ENCODE measurements at places on chromosomes 2 and 18.
A peak's percentile ranks its signal among the peaks of the same experiment; 100 is the strongest.

- no peak for DNase-seq
Measured at GRCh38 chr18:33062834-33063364, 290.1 kb upstream of the KLHL14 start.

DNA sequence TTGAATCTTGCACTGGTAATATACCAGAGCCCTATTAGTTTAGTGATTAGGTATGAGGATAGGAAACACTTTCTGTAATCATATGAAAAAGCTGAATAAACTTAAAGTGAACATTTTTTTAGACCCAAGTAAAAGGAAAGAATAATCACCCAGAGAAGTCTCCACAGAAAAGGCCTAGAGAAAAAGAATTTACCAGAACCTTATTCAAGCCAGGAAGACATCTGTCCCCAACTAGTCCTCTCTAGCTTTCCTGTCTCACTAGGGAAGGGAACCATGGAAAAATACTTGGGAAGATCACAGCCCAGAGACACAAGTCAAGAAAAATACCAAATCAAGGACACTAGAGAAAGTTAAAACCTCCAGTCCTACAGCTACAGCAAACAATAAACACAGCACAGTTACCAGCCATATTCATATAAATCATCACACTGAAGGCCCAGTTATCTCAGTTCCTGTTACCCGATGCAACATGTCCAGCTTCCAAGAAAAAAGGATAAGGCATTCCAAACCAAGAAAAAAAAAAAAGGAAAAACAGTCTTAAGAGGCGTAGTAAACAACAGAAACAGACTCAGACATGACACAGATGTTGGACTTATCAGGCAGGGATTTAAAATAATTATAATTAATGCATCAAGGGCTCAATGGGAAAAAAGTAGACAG lies 461.5 kb downstream of the IRS1 start:
- no peak for DNase-seq

GRCh38 chr18:47545613-47546012 lies 294.2 kb upstream of the SKOR2 start:
- DNase-seq = no peak

GRCh38 chr2:202378001-202378400 lies 1.9 kb downstream of the BMPR2 start:
- no peak for DNase-seq

GRCh38 chr18:59142274-59142673 lies 2.6 kb downstream of the SEC11C start:
- no peak for DNase-seq

DNA sequence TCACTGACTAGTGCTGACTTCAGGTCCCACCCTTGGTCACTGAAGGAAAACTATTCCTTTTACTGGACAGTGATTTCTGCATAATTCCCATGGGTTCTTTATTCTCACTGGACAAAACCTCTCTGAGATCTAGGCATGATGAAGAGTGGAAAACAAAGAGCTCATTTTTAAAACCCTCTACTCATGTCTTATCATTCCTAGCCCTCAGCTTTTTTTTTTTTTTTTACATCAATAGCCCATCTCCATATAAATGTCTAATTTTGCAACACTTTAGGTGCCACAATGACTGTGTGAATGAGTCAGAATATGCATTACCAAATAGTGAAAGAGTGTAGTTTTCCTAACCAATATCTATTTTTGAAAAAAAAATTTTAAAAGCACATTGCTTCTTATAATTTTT lies 74.8 kb downstream of the TCF4 start:
- no peak for DNase-seq

DNA sequence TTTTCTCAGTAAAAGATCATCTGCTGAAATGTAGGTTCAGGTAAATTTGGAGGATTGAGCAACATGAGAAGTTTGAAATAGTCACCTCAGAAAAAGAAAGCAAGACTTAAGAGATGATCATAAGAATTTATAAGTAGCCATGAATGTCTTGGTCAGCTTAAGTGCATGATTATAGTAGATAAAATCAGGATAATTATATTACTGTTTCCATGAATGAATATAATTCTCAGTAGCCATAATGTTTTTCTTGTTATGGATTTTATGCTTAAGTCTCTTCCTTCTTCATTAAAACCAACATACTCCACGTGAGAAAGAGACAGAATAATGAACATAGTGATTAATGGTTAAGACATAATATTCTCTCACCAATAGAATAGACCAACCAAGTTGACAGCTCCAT lies 223.7 kb downstream of the EXOC6B start:
- DNase-seq = no peak

- DNase-seq = no peak
Measured at GRCh38 chr18:69814861-69815385, 132.8 kb downstream of the CD226 start.

DNA sequence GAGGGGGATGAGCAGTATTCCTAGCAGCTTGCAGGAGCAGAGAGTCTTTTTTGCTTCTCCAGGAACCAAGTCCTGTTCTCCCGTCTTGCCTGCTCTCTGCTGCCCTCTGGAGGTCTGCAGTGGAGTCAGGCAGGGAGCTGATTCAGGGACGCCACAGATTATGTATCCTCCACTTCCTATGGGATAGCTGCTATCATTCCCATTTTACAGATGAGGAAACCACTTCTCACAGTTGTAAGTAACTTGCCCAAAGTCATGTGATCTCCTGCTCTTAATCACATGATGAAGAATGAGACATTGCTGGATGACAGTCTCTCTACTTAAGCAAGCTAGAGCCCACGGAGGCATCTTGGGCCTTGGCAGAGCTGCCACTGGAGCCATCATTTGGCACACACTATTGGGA lies 8.3 kb downstream of the SLC4A5 start:
- DNase-seq = peak; percentile 69

DNA sequence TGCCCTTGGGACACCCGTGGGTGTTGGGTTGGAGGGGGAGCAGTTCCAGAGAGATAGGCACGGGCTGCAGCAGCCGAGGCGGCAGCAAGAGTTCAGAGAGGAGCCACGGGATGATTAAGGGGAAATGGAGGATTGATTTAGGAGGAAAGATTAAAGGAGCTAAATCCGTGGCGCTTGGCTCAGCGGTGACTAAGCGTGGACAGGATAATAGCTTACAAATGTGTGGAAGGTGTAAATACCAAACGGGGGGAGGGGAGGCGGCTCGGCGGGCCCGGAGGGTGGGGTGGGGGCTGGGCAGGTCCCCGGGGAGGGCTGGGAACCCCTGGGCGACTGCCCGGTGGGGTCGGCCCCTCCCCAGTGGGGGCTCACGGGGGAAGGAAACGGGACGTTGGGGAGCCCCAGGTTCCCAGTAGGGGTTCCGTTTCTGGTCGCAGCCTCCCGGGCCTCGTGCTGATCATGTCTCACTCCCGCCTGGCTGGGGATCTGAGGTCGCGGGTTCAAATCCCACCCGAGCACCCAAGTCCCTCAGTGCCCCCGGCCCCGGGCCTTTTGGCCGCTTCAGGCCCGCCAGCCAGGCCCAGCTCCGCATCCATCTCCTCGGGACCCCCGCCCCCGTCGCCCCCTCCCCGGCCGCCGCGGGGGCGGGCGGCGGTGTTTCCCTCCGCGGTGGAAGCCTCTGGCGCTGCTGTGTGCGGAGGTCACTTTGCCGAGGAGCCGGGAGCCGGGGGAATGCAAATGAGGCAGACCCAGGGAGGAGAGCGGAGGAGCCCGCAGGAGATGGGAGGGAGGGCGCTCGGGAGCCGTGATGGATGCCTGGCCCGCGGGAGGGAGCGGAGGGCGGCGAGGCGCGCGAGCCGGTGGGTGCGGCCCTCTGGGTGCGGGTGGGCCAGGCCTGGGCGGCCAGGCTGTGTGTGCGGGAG lies 8.1 kb downstream of the ASIC4 start:
- no peak for DNase-seq

- DNase-seq = peak; percentile 67
Measured at GRCh38 chr18:77062518-77063003, 70.0 kb downstream of the MBP start.

DNA sequence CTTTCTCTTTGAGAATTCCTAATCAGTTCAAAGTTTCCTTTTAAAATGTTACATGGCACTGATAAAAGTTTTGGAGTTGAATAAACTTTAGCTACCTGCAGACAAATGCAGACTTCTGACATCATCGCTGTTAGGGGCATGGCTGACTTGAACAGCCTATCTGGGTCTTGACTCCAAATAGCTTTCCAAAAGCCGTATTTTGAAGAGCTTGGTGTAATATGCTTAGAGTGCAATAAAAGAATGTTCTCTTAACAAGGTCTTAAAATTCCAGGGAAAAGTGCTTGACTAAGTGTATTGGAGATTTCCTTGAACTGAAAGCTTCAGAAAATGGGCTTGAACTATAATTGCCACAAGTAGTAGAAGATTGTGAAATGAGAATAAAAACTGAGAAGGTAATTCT lies 342.9 kb upstream of the DCC start:
- no peak for DNase-seq

DNA sequence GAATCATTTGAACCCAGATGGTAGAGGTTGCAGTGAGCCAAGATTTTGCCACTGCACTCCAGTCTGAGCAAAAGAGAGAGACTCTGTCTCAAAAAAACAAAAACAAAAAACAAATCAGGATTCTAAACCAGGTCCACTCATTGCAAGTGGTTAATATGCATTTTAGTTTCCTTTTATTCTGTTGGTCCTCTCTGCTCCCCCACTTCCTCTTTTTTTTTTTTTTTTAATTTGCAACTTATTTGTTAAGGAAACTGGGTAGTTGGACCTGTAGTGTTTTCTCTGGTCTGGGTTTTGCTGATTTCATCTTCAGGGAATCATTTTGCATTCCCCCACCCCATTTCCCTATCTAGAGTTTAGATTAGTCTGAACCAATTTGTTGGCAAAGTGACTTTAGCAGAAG lies 14.0 kb downstream of the FER1L5 start:
- no peak for DNase-seq

- DNase-seq = no peak
Measured at GRCh38 chr2:165406173-165406572, 63.3 kb upstream of the CSRNP3 start.

DNA sequence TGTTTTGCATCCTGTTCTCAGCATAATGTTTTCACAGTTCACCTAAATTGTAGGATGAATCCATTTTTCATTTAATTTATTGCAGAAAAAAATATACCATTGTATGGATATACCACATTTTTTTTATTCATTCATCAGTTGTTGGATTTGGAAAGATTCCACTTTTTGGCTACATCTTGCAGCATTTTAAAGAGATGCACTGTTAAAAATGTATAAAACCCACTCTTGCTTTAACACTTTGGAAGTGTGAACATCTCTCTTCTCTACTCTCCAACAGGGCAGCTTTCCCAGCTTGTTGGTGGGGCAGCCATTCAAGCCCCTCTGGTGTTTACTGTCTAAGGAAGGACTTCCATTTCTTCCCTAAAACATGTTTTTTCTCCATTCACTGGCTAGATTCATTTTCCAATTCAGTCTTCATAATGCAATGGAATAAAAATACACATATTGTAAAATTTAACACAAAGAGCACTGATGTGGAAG lies 104.4 kb upstream of the CBLN2 start:
- DNase-seq = no peak

DNA sequence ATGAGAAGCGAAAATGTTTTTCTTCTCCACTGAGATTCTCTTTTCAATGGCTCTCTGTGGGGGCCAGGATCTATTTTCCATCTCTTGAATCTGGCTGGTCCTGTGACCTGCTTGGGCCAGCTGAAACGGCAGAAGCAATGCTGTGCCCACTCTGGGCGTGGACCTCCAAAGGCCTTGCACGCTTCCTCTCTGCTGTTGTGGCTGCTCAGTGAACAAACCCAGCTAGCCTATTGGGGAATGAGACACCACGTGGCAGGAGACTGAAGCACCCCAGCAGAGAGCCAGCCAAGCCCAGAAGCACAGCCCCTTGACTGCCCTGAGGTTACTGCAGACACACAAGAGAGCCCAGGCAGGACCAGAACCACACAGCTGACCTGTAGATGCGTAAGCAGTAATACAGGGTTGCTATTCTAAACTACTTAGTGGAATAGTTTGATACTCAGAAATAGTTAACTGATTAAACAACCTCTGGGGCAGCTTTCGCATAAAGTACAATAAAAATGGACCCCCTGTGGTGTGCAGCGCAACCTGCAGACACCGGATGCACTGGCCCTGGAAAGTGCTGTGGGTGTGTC lies 221.7 kb upstream of the SH3BP4 start:
- no peak for DNase-seq

DNA sequence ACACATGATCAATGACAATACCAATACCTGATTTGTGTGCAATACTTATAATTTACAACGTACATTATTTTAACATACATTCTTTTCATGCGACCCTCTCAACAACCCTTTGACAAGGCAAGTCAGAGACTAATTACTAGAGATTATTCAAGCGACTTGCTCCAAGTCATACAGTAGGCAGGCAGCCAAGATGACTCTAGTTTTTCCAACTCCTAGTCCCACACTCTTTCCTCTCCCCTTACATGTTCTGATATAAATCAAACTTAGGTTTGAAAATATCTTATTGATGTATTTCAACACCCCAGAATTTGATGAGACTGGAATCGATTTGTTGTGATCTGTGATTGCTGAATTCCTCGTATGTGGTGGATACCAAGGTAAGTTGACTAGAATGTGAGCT lies 8.0 kb upstream of the CYP27C1 start:
- no peak for DNase-seq

- no peak for DNase-seq
Measured at GRCh38 chr2:230814616-230815015, 50.1 kb upstream of the ITM2C start.

GRCh38 chr18:54967786-54968185 lies 8.5 kb upstream of the CCDC68 start:
- no peak for DNase-seq

- no peak for DNase-seq
Measured at GRCh38 chr2:37917281-37918228, 7.5 kb upstream of the RMDN2 start.

GRCh38 chr18:26546170-26546874 lies 2.0 kb downstream of the KCTD1 start:
- no peak for DNase-seq

DNA sequence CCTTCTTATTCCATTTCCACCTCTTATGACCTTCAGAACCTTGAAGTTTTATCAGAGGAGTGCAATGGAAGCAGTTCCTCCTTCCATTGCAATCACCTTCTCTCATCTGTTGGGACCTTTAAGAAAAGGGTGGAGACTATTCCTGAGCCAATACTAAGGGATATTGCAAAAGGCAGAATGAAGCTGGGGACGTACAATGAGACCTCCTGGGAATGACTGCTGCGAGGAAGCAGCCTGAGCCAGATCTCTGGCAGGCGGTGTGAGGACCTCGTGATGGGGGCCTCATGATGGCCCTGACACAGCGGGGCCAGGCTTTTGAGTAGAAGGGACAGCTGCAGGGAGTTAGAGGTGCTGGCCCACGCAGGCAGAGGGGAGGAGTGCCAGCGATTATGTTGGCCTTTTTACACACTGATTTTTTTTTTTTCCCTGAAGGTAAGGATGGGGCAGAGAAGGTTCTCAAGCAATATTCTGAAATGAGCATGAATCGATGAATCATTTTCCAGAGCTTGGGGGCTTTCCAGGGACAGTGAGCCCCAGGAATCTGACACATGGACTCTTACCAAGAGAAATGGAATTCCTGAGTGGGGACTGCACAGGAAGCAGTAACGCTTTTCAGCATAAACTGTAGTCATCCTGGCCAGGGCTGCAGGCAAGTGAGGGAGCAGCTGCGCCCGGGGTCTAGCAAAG lies 40.0 kb upstream of the LAPTM4A start:
- DNase-seq = no peak

GRCh38 chr2:158723921-158724802 lies 71.0 kb upstream of the DAPL1 start:
- no peak for DNase-seq

GRCh38 chr2:98911376-98912154 lies 24.5 kb downstream of the CRACDL start:
- DNase-seq = peak; percentile 26

- no peak for DNase-seq
Measured at GRCh38 chr2:22326250-22326649, 1058.7 kb upstream of the KLHL29 start.

Measured in activated naive CD8-positive, alpha-beta T cell treated with anti-CD3 and anti-CD28 coated beads for 36 hours (primary cell).